Left ventricle myocardium superior (tissue), 1 donor: ENCODE measurements at places on chromosomes 12 and 14.

GRCh38 chr14:94906991-94907587, 137.2 kb upstream of the GSC start:
- DNase-seq = no peak

DNA sequence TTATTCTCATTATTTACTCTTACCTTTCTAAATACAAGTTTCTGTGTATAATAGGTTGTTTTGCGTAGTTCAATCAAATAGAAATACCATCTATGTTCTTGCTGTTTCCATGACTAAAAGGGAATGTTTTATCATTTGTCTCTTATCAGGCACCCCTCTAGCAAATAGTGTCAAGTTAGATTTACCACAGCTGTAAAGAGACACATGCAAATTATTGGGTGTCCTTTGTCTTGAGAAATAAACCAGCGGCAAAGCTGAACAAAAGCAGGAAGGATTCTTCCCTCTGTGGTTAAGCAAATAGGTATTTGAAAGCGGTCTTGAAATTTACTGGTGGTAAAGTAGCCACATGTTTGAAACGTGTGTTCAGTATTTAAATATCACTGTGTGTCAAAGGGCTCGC, 405.9 kb downstream of the TMTC2 start:
- DNase-seq = no peak

- no peak for DNase-seq
Observed at GRCh38 chr12:59383079-59383822, 212.6 kb upstream of the SLC16A7 start.

- no peak for DNase-seq
Observed at GRCh38 chr12:6494968-6495367, 1.1 kb downstream of the NCAPD2 start.

- DNase-seq = no peak
Observed at GRCh38 chr12:51406859-51407258, 15.7 kb upstream of the GALNT6 start.
